ENCODE measurements at places on chromosomes 3 and 15.

- no peak for DNase-seq
Observed at GRCh38 chr3:74023395-74023794, 398.7 kb upstream of the PDZRN3 start.

GRCh38 chr3:112391648-112392047 is 58.7 kb downstream of the CD200 start:
- no peak for DNase-seq

DNA sequence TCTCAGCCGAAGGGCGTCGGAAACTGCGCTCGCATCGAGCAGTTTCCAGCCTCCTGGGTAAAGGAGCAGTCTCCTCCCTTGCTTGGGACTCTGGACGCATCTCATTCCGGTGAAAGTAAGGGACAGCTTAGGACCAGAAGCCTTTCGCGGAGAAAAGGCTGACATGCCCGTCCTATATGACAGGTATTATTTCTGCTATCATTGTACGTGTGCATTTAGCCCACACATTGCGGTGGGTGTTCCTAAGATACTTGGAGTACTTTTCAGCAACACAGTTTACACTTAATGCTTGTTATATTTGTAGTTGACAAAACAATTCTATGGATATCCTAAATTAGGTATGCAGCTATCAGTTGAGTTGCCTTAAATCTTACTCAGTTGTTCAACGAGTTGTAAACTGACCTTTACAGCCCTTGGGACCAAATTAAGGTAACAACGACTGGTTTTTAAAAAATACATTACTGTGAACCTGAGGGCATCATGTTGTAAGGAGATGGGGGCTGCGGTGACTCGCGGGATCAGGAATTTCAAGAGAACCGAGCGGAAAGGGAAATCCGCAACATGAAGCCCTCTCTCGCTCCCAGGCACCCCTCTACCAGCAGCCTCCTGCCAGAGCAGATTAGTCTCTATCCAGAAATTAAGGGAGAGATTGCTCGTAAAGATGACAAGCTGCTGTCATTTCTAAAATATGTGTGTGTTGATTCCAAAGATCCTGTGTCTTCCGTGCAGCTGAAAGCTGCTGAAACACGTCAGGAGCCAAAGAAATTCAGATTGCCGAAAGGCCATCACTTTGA is 632 bp upstream of the COPS2 start:
- DNase-seq: no peak

- no peak for DNase-seq
Observed at GRCh38 chr3:107965136-107965655, 125.6 kb downstream of the CD47 start.

- DNase-seq: no peak
Observed at GRCh38 chr3:193978486-193978885, 157.5 kb upstream of the HES1 start.

DNA sequence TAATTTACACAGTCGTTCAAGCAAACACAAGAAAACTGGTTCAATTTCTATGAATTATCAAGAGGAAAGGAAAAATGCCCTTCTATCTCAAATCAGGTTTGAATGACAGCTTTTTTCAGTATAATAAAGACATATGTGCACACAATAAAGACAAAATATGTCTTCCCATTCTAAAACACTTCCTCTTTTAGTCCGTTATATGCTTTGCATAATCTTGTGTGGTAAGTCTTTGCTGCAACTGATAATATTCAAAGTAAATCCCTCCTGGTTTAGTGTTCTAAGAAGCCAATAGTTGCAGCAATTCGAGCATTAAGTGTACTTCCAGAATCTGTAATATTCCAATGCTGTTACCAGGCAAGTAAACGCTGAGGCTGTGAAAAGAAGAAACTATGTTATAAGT is 43.7 kb upstream of the MAPKBP1 start:
- DNase-seq: no peak

GRCh38 chr3:117120014-117120413 is 410.4 kb downstream of the TUSC7 start:
- DNase-seq: no peak

- DNase-seq: no peak
Observed at GRCh38 chr15:59918994-59919951, 84.8 kb upstream of the FOXB1 start.

DNA sequence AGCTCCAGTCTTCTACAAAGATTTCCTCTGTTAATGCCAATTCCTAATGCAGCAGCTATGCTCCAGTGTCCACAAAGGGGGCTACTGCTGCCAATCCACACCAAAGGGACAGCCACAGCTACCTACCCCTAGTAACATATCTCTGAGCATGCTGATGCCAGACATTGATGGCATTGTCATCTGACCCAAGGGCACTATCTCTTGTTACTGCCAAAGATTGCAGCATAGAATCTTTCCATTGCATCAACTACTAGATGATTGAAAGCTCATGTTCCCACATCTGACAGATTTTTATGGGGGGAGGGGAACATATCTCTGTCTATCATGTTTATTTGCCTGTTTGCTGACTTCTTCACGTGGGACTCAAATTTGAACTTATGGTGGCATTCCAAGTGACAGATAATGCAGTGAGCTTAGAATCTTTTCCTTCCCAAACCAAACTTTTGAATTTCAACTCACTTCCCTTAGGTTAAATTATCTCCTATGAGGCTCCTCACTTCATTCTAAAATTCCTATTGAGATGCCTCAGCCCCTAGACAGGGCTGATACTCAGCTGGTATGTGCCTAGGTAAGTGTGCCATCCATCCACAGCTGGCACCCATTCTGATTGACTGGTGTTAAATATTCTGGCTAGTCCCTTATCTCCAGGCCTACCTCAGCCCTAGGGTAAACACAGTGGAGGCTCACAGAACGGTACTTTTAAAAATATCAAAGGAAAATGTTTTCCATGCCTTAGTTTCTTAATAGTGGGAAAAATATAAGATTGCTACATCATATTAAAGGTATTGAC is 100.3 kb downstream of the STRIT1 start:
- DNase-seq: no peak

- DNase-seq: no peak
Observed at GRCh38 chr15:100196326-100197058, 145.3 kb downstream of the ADAMTS17 start.

DNA sequence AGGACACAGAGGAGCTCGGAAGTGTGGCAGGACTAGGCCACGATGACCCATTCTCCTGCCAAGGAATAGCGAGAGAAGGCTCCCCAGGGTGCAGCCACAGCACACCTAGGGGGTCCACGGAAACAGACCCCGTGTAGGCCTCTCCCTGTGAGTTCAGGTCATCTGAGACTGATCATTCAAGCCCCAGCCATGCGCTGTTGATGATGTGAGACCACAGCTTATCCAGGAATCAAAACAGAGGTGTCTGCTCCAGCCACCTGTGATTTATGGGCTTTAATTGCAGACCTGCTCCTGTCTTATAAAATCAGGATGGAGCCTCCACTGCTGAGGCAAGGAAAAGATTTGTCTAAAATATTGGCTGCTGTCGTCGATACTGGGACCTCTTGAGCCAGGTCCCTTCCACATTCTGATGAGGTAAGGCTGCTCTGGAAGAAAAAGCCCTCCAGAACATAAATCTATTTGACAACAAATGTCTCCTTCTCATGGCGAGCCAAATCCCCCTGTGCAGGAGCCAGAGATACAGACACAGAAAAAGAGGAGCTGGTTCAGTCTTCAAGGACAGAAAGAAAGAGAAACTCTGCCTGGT is 186.7 kb downstream of the TJP1 start:
- DNase-seq: no peak

DNA sequence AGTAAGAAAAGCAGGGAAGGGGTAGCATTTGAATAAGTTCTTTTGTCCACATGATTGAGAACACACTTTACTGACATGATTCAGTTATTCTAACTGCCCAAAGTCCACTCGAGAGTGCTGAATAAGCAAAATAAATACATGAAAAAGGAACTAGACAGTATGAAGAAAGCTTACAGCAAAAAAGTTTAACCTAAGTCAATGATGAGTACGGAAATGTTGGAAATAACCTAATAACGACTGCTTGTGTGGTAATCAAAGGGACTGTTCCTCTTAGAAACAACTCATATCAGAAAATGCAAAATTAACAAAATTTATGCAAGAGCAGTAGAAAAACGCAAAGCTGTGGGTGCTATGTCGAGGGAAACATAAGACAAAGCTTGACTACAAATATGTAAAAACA is 36.6 kb downstream of the DMXL2 start:
- DNase-seq: no peak

GRCh38 chr3:45318689-45319088 is 69.7 kb upstream of the LARS2 start:
- no peak for DNase-seq

DNA sequence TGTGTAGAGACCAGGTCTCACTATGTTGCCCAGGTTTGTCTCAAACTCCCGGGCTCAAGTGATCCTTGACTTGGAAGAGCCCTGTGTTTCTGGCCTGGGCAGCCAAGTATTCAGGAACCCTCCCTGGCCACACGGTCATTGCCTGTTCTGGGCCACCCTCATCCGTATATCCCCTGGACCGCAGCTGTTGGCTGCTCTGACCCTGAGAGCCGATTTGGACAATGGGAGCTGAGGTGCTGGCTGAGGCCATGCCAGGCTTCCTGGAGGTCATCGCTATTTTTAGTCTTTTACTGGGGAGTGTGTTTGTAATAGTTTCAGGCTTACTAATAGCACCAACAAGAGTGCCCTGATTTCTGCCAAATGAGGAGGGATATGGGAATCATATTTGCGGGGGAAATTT is 60.7 kb downstream of the ADAMTS7 start:
- DNase-seq: no peak

DNA sequence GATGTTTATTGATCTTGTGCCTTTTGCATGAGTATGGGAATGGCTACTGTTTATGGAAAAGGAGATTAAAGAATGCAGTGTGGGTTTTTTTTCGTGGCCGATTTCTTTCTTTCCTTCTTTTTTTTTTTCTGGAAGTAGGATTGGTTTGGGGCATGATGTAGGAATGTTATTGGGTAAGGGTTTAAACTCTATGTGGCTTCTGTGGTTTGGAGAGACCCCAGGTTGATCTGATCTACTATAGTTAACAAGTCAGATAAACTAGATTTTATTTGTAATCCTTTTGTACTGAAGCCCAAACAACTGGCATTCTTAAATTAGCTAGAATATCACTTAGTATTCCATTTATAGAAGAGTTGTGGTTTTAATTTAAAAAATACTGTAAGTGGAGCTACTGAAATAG is 304.8 kb downstream of the LPP start:
- no peak for DNase-seq

DNA sequence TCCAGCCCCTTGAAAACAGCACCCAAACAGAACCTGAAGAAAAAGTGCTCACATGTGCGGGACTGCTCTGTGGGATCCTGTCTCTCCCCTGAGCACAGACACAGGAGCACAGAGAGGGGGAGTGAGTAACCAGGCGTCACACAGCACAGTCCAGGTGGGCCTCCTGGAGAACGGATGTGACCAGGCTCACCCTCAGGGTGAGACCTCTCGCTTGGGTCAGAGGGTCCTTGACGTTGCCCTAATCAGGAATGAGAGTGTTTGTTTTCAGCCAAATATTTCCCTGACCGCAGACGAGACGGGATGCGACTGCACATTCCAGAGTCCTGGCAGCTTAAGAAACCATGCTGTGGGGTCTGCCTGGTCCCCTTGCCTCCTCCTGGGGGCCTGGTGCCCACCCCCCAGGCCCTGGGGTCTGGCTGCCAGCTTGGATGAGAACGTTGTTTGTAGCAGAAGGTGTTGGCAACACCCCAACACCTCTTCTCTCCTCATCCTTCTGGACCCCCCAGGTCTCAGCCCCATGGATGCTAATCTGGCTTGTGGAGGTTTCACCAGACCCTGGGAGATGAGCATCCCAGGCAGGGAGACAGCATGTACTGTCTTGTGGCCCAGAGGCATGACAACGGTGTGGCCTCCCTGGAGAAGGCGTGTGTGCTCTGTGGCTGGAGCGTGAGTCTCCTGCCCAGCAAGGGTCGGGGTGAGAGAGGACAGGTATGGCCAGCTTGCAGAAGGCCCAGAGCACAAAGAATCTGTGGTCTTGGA is 42.1 kb upstream of the SLC6A6 start:
- no peak for DNase-seq

- DNase-seq: no peak
Observed at GRCh38 chr3:177062052-177062732, 135.1 kb downstream of the TBL1XR1 start.

- DNase-seq: no peak
Observed at GRCh38 chr15:96720251-96720650, 389.8 kb downstream of the NR2F2 start.

GRCh38 chr3:34150992-34151391 is 352.6 kb downstream of the PDCD6IP start:
- DNase-seq: no peak

DNA sequence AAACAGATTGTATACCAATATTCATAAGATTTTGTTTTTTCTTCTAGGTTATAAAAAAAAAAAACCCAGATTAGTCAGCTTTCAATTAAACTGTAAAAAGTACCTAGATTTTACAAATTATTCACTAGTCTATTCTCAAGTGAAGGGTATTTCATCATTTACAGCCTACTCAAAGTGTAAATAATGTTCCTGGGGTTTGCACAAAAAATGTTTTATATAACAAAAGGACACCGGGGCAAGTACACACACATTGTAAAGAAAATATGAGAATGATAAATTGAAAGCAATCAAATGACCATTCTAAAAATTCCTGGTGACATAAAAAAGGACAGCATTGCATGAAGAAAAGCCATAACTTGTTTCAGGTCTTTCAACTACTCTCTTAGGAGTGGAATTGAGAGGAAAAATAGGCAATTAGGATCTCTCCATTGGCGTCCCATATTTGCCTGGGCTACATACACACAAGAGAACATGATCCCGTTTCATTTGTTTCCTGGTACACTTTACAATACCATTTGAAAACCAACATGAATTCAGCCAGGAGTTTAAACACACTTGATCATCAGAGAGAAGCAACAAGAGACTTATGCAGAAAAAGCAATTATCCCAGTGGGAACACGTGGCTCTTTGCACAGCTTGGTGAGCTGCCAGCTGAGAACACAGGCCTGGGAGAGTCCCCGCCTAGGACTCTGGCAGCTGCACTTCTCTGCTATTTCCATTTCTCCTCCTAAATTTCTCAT is 1039.2 kb downstream of the ROBO1 start:
- DNase-seq: peak; percentile 77

- DNase-seq: no peak
Observed at GRCh38 chr3:42836150-42837123, 27.2 kb downstream of the ACKR2 start.

GRCh38 chr15:32113224-32113623 is 82.9 kb downstream of the CHRNA7 start:
- DNase-seq: no peak

GRCh38 chr3:174854987-174855386 is 4.1 kb upstream of the NAALADL2 start:
- no peak for DNase-seq

GRCh38 chr3:4425707-4426106 is 41.4 kb downstream of the SUMF1 start:
- DNase-seq: no peak

DNA sequence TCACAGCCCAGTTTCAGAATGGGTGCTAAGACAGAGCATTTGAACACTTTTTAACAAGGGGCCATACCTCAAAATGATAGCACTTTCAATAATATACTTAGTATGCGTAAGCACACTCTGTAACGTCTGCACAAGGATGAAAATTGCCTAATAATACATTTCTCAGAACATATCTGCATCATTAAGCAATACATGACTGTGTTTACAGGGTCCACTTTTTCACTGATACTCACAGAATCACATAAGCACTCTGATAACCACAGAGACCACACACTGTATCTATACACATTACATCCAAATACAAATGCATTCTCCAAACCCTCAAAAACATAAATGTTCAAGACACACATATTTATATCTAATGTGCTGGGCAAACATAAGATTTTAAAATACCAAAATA is 79.8 kb downstream of the NR1I2 start:
- DNase-seq: no peak
